ENCODE measurements at places on chromosomes 11 and 22. TPM values are rescaled to one million over a fixed set of nuclear protein-coding genes. Genes with fewer than 3 reads are reported as not detected.

DNA sequence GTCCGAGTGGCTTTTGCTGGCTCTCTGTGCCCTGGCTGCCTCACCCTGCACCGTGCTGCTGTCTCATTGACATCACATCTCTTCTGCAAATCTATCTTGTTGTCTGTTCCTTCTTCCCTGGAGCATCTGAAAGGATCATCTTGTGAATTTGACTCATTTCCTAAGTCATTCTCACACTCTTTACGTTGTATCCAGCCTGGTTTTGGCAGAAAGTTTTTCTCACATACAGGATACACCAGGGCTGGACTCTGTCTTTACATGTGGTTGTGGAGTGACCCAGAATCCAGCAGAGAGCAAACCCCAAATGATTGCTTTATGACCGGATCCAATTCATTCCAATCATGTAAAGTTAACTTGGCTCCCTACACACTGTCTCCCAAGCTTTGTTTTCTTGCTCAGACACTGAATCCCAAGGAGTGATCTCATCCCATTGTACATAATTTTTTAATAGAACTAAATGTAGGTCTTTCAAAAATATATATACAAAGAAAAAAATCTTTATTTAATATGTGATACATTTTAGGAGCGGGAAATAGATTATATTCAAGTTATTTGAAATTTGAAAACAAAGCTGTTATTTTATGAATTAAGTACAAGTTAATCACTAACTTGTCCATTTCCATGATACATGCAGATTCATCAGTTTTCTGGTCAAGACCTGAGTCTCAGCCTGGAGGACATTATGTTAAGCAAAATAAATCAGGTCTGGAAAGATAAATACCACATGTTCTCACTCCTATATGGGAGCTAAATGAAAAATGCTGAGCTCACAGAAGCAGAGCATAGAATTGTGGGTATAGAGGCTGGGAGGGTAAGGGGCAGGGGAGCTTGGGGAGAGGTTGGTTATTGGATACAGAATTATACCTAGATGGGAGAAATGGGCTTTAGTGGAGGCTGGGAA, 2.9 kb upstream of the RFPL1 start:
- DNase-seq = no peak
- peaks cover 53% of the 10 kb centered on the region for H3K27me3 ChIP-seq
- no peak overlapping the region for H3K27ac ChIP-seq
- H3K4me1 ChIP-seq = no peaks in the 10 kb centered on the region

GRCh38 chr11:73218106-73218829, at the start of gene P2RY2:
TSS of gene P2RY2 (plus strand) at chr11:73218281. CDS start at chr11:73234160, 15,879 bp downstream.
- DNase-seq = no peak
- no peaks in the 10 kb centered on the region for H3K36me3 ChIP-seq
- H3K27me3 ChIP-seq = peaks cover 17% of the 10 kb centered on the region
- no peak within 1 kb of the TSS for H3K27ac ChIP-seq
- H3K4me1 ChIP-seq = no peaks in the 10 kb centered on the region

PICK1 gene
- total RNA-seq = 9.9 TPM

LRRC51 gene
- total RNA-seq = 12.4 TPM

GRCh38 chr22:40418366-40419201, 48.2 kb downstream of the SGSM3 start:
- DNase-seq = no peak
- H3K4me3 ChIP-seq = no peak overlapping the region
- peaks cover 24% of the 10 kb centered on the region for H3K36me3 ChIP-seq
- no peak overlapping the region for H3K27ac ChIP-seq
- H3K4me1 ChIP-seq = peaks cover 11% of the 10 kb centered on the region
